ENCODE measurements at places on chromosomes 1 and 21. TPM values are rescaled to one million over a fixed set of nuclear protein-coding genes. Genes with fewer than 3 reads are reported as not detected.

Gene SLC6A9
- total RNA-seq = 1.9 TPM

Gene RGS7
- 0.64 TPM for total RNA-seq

Gene ANGPTL1
- total RNA-seq = 10.1 TPM

Gene PCAT6
- 0.31 TPM for total RNA-seq

Gene GLRX2
- 12.9 TPM for total RNA-seq

Gene TMEM82
- not detected for total RNA-seq

DNA sequence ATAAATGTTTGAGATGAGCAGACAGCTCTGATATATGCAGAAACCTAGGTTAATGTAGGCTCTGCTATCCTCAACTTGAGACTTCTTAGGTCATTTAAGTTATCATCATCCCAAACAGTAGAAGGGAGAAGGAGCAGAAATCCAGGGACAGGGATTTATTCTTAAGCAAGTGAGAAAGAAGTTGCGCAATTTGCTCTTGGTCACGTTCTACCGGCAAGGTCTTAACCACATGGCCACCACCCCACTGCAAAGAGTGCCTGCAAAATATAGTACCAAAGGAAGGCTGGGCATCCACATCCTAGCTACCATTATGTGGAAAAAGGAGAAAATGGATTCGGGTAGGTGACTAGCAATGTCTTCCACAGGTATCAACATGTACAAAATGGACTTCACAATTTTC lies 25.2 kb downstream of the CRNN start:
- H3K27me3 ChIP-seq = no peaks in the 10 kb centered on the region
- no peak overlapping the region for H3K4me3 ChIP-seq
- no peak for DNase-seq
- no peaks in the 10 kb centered on the region for H3K4me1 ChIP-seq
- H3K36me3 ChIP-seq = no peaks in the 10 kb centered on the region

- H3K27ac ChIP-seq = no peak overlapping the region
- H3K4me1 ChIP-seq = no peaks in the 10 kb centered on the region
- H3K4me3 ChIP-seq = no peak overlapping the region
- no peaks in the 10 kb centered on the region for H3K27me3 ChIP-seq
- no peaks in the 10 kb centered on the region for H3K36me3 ChIP-seq
Measured at GRCh38 chr1:213887842-213888241, 99.9 kb upstream of the PROX1 start.

- H3K4me3 ChIP-seq = no peak overlapping the region
- H3K4me1 ChIP-seq = no peaks in the 10 kb centered on the region
- no peak for DNase-seq
- H3K36me3 ChIP-seq = no peaks in the 10 kb centered on the region
Measured at GRCh38 chr1:186225096-186225495, 150.0 kb downstream of the TPR start.

- DNase-seq = no peak
- H3K4me3 ChIP-seq = no peak overlapping the region
- no peak overlapping the region for H3K27ac ChIP-seq
- H3K27me3 ChIP-seq = no peaks in the 10 kb centered on the region
- no peaks in the 10 kb centered on the region for H3K36me3 ChIP-seq
- no peaks in the 10 kb centered on the region for H3K4me1 ChIP-seq
Measured at GRCh38 chr1:199311478-199312262, 672.8 kb downstream of the PTPRC start.

Measured in pancreas (tissue), 10 donors.